ENCODE measurements at places on chromosomes 11 and 22. TPM values are rescaled to one million over a fixed set of nuclear protein-coding genes. Genes with fewer than 3 reads are reported as not detected.

DNA sequence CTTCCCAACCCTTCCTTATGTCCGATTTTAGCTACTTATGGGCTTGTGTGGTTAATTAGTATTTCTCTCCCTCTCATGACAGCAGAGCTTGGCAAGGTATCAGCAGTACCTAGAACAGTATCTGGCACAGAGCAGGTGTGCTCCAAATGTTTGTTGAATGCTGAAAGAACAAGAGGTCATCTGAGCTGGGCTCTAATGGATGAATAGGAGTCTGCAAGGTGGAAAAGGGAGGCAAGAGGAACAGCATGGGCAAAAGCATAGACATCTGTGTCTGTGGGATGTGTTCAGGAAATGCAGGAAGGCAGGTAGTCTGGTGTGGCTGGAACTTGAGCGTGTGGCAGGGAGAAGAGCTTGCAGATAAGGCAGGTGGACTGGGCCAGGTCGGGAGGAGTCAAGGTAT, 19.0 kb downstream of the PRG3 start:
- no peak overlapping the region for H3K4me3 ChIP-seq
- no peaks in the 10 kb centered on the region for H3K36me3 ChIP-seq
- no peak overlapping the region for H3K27ac ChIP-seq
- H3K4me1 ChIP-seq = no peaks in the 10 kb centered on the region

GRCh38 chr11:119518746-119519730, 96.1 kb upstream of the THY1 start:
- no peaks in the 10 kb centered on the region for H3K4me1 ChIP-seq
- H3K27me3 ChIP-seq = no peaks in the 10 kb centered on the region
- H3K36me3 ChIP-seq = no peaks in the 10 kb centered on the region

GRCh38 chr11:78886616-78887015, 312.0 kb upstream of the NARS2 start:
- DNase-seq = no peak
- H3K4me1 ChIP-seq = peaks cover 8% of the 10 kb centered on the region
- H3K4me3 ChIP-seq = no peak overlapping the region

- no peak overlapping the region for H3K4me3 ChIP-seq
- H3K36me3 ChIP-seq = no peaks in the 10 kb centered on the region
- DNase-seq = peak; percentile 77
- no peaks in the 10 kb centered on the region for H3K27me3 ChIP-seq
- no peak overlapping the region for H3K27ac ChIP-seq
- peaks cover 6% of the 10 kb centered on the region for H3K4me1 ChIP-seq
These were observed 57.1 kb downstream of the PARVB start for GRCh38 chr22:44080936-44081861.

DNA sequence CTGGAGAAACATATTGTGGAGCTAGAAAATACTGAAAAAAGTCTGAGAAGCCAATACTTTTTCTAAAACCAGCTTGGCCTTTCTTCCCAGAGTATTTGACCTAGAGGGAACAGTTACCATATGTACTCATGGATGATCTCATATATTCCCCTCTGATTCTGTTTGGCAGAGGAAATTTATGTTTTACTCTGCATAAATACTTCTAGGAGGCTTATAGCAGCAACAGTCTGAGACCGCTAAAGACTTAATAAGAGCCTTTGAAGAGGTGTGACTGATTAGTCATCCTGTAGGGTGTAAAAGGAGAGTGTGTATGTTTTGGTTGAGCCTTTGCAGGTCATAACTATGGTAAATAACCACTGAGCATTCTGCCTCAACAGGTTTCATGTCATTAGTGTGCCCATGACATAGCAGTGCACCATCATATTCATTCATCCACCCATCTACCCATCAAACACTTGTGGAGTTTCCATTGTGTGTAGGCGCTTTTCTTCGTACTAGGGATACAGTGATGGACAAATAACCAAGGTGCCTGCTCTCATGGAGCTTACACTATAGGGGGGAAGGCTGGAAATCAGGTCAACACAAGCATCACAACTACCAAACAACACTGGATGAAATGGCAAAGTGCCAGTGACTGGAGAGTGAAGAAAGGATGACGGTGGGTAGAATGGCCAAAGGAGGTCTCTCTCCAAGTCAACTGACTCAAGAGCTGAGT, 44.5 kb downstream of the TRAF6 start:
- H3K36me3 ChIP-seq = peaks cover 4% of the 10 kb centered on the region
- no peak overlapping the region for H3K27ac ChIP-seq
- DNase-seq = no peak

DNAJB7 gene
- total RNA-seq = not detected

DNA sequence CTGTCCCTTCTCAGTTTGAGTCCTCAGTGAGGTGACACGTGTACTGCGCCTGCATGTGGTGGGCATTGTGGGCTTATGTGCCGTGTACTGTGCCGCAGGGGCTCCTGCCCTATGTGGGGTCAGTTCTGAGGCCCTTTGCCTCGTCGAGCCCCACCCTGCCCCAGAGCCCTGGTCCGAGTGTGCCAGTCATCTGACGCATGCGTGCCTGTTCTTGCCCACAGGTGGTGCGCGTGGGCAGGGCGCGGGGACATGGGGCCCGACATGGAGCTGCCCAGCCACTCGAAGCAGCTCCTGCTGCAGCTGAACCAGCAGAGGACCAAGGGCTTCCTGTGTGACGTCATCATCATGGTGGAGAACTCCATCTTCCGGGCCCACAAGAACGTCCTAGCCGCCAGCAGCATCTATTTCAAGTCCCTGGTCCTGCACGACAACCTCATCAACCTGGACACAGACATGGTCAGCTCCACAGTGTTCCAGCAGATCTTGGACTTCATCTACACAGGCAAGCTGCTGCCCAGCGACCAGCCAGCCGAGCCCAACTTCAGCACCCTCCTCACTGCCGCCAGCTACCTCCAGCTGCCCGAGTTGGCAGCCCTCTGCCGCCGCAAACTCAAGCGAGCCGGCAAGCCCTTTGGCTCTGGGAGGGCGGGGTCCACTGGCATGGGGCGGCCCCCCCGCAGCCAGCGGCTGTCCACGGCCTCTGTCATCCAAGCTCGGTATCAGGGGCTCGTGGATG, 22.3 kb upstream of the TMEM191C start:
- no peak for DNase-seq
- no peaks in the 10 kb centered on the region for H3K27me3 ChIP-seq
- H3K27ac ChIP-seq = no peak overlapping the region
- H3K36me3 ChIP-seq = no peaks in the 10 kb centered on the region
- no peaks in the 10 kb centered on the region for H3K4me1 ChIP-seq

DNA sequence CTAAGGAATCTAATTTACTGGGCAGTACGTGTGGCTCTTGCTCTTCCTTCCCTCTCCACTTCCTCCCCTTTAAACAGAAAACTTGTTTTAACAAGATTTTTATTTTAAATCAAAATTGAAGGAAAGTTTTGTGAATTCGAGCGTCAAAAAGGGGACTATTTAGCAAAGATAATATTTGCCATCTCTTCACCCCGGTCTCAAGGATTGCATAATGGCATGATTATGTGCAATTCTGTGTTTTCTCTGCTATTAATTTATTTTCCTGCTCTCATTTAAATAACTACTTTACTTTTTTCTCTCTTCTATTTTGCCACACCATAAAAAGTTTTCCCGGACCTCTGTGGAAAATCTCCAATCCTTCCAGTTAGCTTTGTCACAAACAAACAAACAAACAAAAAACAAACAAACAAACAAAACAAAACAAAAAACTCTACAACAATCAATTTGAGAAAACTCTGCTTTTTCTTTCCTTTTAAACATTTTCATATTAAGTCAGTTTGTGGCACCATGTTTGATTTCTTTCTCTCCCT, 10.2 kb upstream of the PAX6 start:
- no peak overlapping the region for H3K4me3 ChIP-seq
- peaks cover 98% of the 10 kb centered on the region for H3K27me3 ChIP-seq
- H3K36me3 ChIP-seq = no peaks in the 10 kb centered on the region
- H3K27ac ChIP-seq = no peak overlapping the region
- H3K4me1 ChIP-seq = peaks cover 1% of the 10 kb centered on the region

AGBL2 gene
- 12.5 TPM for total RNA-seq
